ENCODE measurements at places on chromosomes 7 and 10. TPM values are rescaled to one million over a fixed set of nuclear protein-coding genes. Genes with fewer than 3 reads are reported as not detected.

The TASOR2 gene
- 41.6 TPM for total RNA-seq

The ADGRA1 gene
- not detected for total RNA-seq

The ZNF365 gene
- 0.19 TPM for total RNA-seq

The NUDT13 gene
- 1.8 TPM for total RNA-seq

The ANKRD7 gene
- total RNA-seq, result 0.38 TPM

The FXYD4 gene
- 0.14 TPM for total RNA-seq

The RBP4 gene
- 0.19 TPM for total RNA-seq

The OR6V1 gene
- total RNA-seq, result not detected

The GSDME gene
- 1.9 TPM for total RNA-seq

The PPP1R3A gene
- total RNA-seq, result 0.05 TPM

GRCh38 chr7:65927489-65928448 is 54.2 kb downstream of the GUSB start:
- no peaks in the 10 kb centered on the region for H3K27me3 ChIP-seq
- no peaks in the 10 kb centered on the region for H3K4me1 ChIP-seq
- DNase-seq, result no peak
- no peak overlapping the region for H3K27ac ChIP-seq
- no peak overlapping the region for H3K4me3 ChIP-seq

GRCh38 chr7:112192236-112193154 is 13.7 kb downstream of the DOCK4 start:
- no peak overlapping the region for H3K27ac ChIP-seq
- H3K4me1 ChIP-seq, result no peaks in the 10 kb centered on the region
- no peaks in the 10 kb centered on the region for H3K36me3 ChIP-seq
- no peak overlapping the region for H3K4me3 ChIP-seq
- DNase-seq, result no peak

DNA sequence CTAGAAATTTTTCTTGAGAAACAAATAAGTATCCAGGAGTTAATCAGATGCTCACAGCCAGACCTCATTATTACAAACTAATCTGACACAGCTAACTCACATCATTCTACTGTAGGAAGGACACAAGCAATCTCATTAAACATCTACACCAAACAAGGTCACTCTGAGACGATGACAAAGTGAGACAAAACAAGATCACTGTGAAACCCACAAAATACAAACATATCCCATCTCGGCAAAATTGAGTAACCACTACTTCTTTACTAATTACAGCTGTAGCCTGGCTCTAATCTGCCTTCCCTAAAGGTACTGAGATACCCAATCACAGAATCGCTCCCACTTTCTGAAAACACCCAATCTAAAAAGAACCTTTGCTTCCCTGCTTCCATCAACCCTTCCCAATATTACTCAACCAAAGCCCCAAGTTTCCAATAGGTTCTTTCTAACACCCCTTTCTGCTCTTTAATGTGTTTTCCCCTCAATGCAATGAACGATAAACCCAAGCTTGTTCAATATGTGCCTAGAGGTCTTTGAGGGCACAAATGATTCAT is 26.9 kb downstream of the CCDC6 start:
- no peaks in the 10 kb centered on the region for H3K4me1 ChIP-seq
- no peak for DNase-seq
- H3K27me3 ChIP-seq, result no peaks in the 10 kb centered on the region
- H3K36me3 ChIP-seq, result no peaks in the 10 kb centered on the region

- H3K27me3 ChIP-seq, result no peaks in the 10 kb centered on the region
- DNase-seq, result no peak
- no peaks in the 10 kb centered on the region for H3K36me3 ChIP-seq
- no peak overlapping the region for H3K4me3 ChIP-seq
- H3K4me1 ChIP-seq, result no peaks in the 10 kb centered on the region
Observed at GRCh38 chr10:44416021-44416771, 31.3 kb upstream of the CXCL12 start.

DNA sequence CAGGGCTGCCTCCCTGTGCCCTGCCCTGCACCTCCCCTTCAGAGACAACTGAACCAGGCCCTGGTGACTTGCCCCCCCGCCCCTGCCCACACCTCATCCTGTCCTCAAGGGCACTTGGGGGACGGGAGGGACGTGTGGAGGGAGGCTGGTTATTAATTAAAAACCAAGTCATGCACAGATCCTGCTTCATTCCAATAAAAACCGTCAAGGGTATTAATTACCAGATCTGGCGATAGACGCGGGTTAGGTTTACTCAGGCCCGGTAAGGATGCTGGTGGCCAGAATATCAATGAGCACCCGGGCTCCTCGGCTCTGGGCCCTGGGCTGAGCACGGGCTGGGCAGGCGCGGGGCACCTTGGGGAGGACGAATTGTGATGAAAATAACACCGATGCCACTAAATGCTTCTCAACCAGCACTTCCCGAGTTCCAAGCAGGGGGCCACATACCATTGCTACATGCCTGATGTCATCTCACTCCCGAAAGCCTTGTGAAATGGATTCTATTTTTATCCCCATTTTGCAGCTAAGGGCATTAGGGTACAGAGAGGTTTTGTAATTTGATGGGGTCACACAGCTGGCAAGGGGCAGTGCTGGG is 24.5 kb upstream of the GTF2IRD1 start:
- H3K4me1 ChIP-seq, result no peaks in the 10 kb centered on the region
- no peaks in the 10 kb centered on the region for H3K36me3 ChIP-seq
- no peak overlapping the region for H3K4me3 ChIP-seq
- DNase-seq, result no peak
- no peaks in the 10 kb centered on the region for H3K27me3 ChIP-seq

DNA sequence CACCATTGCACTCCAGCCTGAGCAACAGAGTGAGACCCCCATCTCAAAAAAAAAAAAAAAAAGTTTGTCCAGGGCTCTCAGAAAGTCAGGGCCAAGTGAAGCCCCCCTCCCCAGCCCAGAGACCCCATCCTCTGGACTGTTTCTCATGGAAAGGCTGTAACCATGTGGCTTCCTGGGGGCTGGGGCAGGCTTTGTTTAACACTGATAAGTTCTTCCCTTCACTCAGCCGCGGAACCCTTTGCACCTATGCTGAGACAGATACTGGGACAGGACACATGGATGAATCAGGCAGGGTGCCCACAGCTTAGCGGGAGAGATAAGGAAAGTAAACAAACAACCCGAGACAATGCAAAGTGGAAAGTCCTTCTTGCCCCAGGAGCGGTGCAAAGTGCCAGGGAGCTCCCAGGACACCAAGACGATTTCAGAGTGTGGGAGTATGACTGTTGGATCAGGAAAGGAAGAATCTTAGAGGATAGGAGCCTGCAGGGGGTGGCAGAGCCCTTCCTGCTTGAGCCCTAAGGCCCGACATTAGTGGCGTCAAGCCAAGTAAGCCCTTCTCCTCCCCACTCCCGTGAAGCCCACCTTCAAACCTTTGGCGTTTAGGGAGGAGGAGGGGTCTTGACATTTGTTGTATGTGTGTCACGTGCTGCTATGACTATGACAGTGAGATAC is 11.6 kb downstream of the MLXIPL start:
- H3K36me3 ChIP-seq, result no peaks in the 10 kb centered on the region
- no peak for DNase-seq
- H3K4me1 ChIP-seq, result no peaks in the 10 kb centered on the region
- H3K27ac ChIP-seq, result no peak overlapping the region
- no peaks in the 10 kb centered on the region for H3K27me3 ChIP-seq

DNA sequence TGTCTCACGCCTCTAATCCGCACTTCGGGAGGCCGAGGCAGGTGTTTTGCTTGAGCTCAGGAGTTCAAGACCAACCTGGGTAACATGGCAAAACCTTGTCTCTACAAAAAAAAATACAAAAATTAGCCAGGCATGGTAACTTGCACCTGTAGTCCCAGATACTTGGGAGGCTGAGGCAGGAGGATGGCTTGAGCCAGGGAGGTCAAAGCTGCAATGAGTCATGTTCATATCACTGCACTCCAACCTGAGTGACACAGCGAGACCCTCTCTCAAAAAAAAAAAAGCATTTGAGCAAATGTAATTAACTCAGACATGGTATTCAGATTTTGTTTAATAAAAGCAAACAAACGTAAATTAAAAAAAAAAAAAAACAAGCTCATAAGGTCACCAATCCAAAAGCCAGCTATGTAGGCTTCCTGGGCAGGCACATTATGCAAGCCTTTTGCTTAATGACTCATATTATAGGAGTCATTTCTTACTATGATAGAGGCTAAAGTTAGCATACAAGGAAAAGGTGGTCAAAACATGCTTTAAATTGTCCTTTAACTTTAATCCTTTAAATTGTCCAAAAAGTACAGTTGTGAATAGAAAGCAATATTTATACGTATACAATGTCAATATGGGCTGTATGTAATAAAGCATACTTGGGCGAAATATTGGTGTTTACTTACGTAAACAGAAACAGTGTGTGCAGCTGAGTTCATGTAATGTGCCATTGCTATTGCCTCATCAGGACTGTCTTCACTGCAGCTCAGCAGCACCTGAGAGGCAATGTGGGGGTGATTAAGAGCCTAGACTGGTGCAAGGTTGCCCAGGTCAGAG is 13.0 kb downstream of the AKR1D1 start:
- H3K4me1 ChIP-seq, result no peaks in the 10 kb centered on the region
- no peak for DNase-seq
- no peaks in the 10 kb centered on the region for H3K36me3 ChIP-seq
- H3K4me3 ChIP-seq, result no peak overlapping the region
- no peak overlapping the region for H3K27ac ChIP-seq
- no peaks in the 10 kb centered on the region for H3K27me3 ChIP-seq

DNA sequence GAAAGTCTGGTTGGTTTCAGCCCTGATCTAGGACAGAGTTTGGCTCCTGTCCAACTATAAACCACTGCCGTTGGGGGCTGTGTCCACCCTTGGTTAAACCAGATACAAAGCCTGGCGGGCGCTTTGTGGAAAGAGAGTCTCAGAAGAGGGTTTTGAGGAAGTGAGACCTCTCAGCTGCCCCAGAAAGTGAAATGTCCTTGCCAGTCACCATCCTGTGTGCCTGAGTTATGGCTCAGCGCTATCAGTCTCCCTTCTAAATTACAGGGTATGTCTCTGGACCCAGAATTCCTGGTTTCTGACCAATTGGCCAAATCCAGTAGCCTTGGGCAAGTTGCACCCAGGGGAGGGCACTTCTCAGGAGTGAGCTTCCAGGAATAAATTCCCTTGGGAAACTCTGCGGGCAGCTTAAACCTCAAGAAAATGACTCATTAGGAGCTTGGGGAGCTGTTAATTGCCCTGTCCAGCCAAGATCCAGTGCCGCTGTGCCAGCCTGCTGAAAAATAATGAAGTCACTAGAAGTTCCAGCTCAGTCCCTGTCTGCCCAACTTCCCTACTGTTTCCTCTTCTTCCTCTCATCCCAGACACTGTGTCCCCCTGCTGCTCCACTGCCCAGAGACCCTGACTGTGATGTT is 66.7 kb upstream of the PDZD8 start:
- no peak overlapping the region for H3K4me3 ChIP-seq
- DNase-seq, result no peak
- no peaks in the 10 kb centered on the region for H3K4me1 ChIP-seq
- H3K36me3 ChIP-seq, result no peaks in the 10 kb centered on the region

DNA sequence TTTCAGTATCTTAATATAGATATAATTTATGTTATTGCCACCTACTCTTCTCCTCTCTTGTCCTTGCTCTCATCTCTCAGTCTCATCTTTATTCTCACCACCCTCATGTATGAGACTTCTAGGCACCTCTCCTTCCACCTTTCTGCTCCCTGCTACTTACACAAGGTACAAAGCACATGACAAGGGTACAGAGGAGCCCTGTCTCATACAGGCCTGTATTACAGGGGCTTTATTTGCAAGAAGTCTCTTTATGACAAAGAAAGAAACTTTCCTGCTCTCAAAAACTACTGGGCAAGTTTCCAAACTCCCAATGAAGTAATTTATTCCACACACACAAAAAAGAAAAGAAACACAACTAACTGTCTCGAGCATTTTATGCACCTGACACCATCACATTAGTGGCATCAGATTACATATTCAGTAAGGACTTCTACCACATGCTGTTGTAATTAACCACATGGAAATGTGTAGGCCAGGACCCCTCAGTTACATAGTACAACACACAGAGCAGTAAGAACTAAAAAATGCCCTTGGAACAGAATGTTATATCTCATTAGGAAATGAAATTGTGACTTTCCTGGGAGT is 253.1 kb downstream of the FZD1 start:
- no peaks in the 10 kb centered on the region for H3K27me3 ChIP-seq
- no peaks in the 10 kb centered on the region for H3K4me1 ChIP-seq
- H3K27ac ChIP-seq, result no peak overlapping the region
- no peaks in the 10 kb centered on the region for H3K36me3 ChIP-seq
- no peak for DNase-seq
- no peak overlapping the region for H3K4me3 ChIP-seq

- H3K4me1 ChIP-seq, result no peaks in the 10 kb centered on the region
- DNase-seq, result no peak
- no peaks in the 10 kb centered on the region for H3K36me3 ChIP-seq
- H3K27me3 ChIP-seq, result no peaks in the 10 kb centered on the region
- no peak overlapping the region for H3K27ac ChIP-seq
- H3K4me3 ChIP-seq, result no peak overlapping the region
Observed at GRCh38 chr7:80882213-80882801, 36.5 kb downstream of the SEMA3C start.

- H3K4me1 ChIP-seq, result no peaks in the 10 kb centered on the region
- H3K36me3 ChIP-seq, result no peaks in the 10 kb centered on the region
- no peaks in the 10 kb centered on the region for H3K27me3 ChIP-seq
Observed at GRCh38 chr10:112728997-112729396, 221.1 kb upstream of the TCF7L2 start.

- no peaks in the 10 kb centered on the region for H3K36me3 ChIP-seq
- H3K4me1 ChIP-seq, result no peaks in the 10 kb centered on the region
- no peak for DNase-seq
- peaks cover 2% of the 10 kb centered on the region for H3K27me3 ChIP-seq
Observed at GRCh38 chr10:132493756-132494290, 43.8 kb upstream of the INPP5A start.

DNA sequence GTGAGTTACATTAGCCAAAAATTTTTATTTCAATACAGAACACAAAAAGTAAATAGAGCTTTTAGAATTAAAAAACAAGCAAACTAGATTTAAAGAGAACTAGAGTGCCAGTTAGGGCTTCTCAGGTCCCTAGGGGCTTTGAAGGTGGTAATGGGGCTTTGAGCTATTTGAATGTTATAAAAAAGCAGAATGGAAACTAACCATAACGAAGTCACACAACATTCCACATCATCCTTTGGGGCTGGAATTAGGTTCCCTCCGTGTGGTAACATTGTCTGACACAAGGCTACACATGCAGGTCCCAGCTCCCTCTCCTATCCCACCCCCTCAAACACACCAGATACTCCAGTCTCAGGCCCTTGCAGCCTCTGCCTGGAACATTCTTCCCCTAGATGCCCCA is 15.3 kb downstream of the JAZF1 start:
- no peaks in the 10 kb centered on the region for H3K36me3 ChIP-seq
- DNase-seq, result no peak
- H3K27ac ChIP-seq, result no peak overlapping the region
- no peaks in the 10 kb centered on the region for H3K4me1 ChIP-seq

GRCh38 chr10:43292755-43293676 is 26.2 kb upstream of the RASGEF1A start:
- H3K4me3 ChIP-seq, result no peak overlapping the region
- peak; percentile 48 for DNase-seq
- H3K27ac ChIP-seq, result no peak overlapping the region
- no peaks in the 10 kb centered on the region for H3K4me1 ChIP-seq
- no peaks in the 10 kb centered on the region for H3K36me3 ChIP-seq

- no peak overlapping the region for H3K4me3 ChIP-seq
- DNase-seq, result no peak
Observed at GRCh38 chr7:103821092-103821491, 168.4 kb downstream of the RELN start.

- no peaks in the 10 kb centered on the region for H3K36me3 ChIP-seq
- no peaks in the 10 kb centered on the region for H3K4me1 ChIP-seq
- DNase-seq, result no peak
- H3K4me3 ChIP-seq, result no peak overlapping the region
Observed at GRCh38 chr10:113506476-113506875, 46.4 kb upstream of the HABP2 start.

- H3K4me1 ChIP-seq, result peaks cover 37% of the 10 kb centered on the region
- no peak for DNase-seq
- no peak overlapping the region for H3K27ac ChIP-seq
- no peaks in the 10 kb centered on the region for H3K27me3 ChIP-seq
- H3K36me3 ChIP-seq, result no peaks in the 10 kb centered on the region
Observed at GRCh38 chr7:117086788-117087187, 133.5 kb downstream of the ST7 start.

Data from thymus (tissue), 14 donors.